ENCODE measurements at places on chromosomes 6 and 20.

GRCh38 chr6:11974089-11974488, 38.0 kb upstream of the HIVEP1 start:
- H3K27me3 ChIP-seq: no peaks in the 10 kb centered on the region
- H3K4me3 ChIP-seq: no peak overlapping the region
- H3K36me3 ChIP-seq: no peaks in the 10 kb centered on the region
- H3K27ac ChIP-seq: no peak overlapping the region
- DNase-seq: no peak

DNA sequence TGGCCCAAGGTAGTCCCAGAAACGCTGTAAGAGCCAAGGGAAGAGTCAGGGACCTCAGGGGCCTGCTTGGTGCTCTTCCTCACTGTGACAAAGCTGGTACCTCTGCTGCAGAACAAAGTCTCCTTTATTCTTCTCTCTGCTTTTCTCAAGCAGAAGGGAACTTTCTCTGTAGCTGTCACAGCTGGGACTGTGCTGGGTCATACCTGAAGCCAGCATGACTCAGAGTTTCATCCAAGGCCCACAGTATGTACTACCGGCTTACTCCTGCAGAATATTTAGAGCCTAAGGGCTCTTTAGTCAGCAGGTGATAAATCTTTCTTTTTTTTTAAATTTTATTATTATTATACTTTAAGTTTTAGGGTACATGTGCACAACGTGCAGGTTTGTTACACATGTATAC, 183.2 kb downstream of the TINAG start:
- H3K27ac ChIP-seq: peak overlapping the region; percentile 91
- H3K27me3 ChIP-seq: no peaks in the 10 kb centered on the region
- no peaks in the 10 kb centered on the region for H3K36me3 ChIP-seq

GRCh38 chr6:162177746-162178145, 549.8 kb downstream of the PRKN start:
- H3K4me1 ChIP-seq: no peaks in the 10 kb centered on the region
- H3K4me3 ChIP-seq: no peak overlapping the region
- no peak for DNase-seq
- no peaks in the 10 kb centered on the region for H3K36me3 ChIP-seq

- no peak overlapping the region for H3K27ac ChIP-seq
- peaks cover 9% of the 10 kb centered on the region for H3K27me3 ChIP-seq
- no peak overlapping the region for H3K4me3 ChIP-seq
- H3K36me3 ChIP-seq: no peaks in the 10 kb centered on the region
These were observed 332.3 kb downstream of the PTPRT start for GRCh38 chr20:42857446-42857845.

DNA sequence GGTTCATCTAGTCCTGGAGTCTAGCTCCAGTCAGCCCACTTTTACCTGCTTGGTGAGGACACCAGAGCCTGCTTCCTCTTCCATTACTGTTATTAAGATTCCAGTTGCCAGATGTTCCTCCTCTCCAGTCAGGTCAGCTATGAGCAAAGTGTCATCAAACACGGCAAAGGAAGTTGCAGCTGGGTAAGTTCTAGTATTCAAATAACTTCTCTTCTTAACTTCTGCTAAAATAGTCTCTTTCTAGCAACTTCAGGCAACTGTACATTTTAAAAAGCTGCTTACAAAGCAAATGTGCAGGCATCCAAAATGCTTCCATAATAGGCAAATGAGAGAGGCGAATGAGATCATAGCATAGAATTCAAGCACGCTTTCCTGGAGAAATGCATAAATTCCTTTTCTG, 18.4 kb upstream of the MRPS18A start:
- peaks cover 66% of the 10 kb centered on the region for H3K4me1 ChIP-seq
- no peak overlapping the region for H3K4me3 ChIP-seq
- no peak overlapping the region for H3K27ac ChIP-seq
- H3K36me3 ChIP-seq: no peaks in the 10 kb centered on the region

GRCh38 chr6:142222022-142222421, 75.0 kb downstream of the VTA1 start:
- no peaks in the 10 kb centered on the region for H3K4me1 ChIP-seq
- no peak overlapping the region for H3K27ac ChIP-seq
- no peaks in the 10 kb centered on the region for H3K27me3 ChIP-seq
- no peak overlapping the region for H3K4me3 ChIP-seq

- DNase-seq: no peak
- H3K4me3 ChIP-seq: no peak overlapping the region
- H3K4me1 ChIP-seq: no peaks in the 10 kb centered on the region
- H3K27ac ChIP-seq: no peak overlapping the region
- H3K36me3 ChIP-seq: no peaks in the 10 kb centered on the region
These were observed 83.5 kb downstream of the HAO1 start for GRCh38 chr20:7856756-7857155.

GRCh38 chr20:10540636-10541493, 105.8 kb downstream of the SLX4IP start:
- H3K4me3 ChIP-seq: peak overlapping the region; percentile 2
- DNase-seq: no peak
- peak overlapping the region; percentile 87 for H3K27ac ChIP-seq
- H3K36me3 ChIP-seq: no peaks in the 10 kb centered on the region

DNA sequence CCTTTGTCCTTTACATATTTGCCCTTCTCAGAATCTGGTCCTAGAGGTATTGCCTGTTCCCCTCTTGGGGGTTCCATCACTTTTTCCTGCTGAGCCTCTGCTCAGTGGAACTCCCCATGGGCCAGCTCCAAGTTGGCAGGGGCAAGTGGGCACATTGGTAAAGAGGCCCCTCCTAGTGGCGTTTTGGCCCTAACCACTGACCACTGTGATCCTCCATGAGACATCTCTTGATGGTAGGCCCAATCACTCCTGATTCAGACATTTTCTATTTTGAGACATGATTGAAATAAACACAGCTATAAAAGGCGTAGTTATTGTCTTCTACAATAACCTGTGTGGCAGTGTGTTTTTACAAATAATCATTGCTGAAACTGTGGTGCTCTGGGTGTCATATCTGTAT, 83.0 kb downstream of the RREB1 start:
- peaks cover 9% of the 10 kb centered on the region for H3K36me3 ChIP-seq
- H3K27ac ChIP-seq: no peak overlapping the region
- no peaks in the 10 kb centered on the region for H3K4me1 ChIP-seq
- DNase-seq: no peak
- no peak overlapping the region for H3K4me3 ChIP-seq

GRCh38 chr6:1368940-1369339, 20.4 kb upstream of the FOXF2 start:
- DNase-seq: no peak
- H3K36me3 ChIP-seq: no peaks in the 10 kb centered on the region
- H3K4me3 ChIP-seq: no peak overlapping the region
- no peaks in the 10 kb centered on the region for H3K27me3 ChIP-seq
- H3K4me1 ChIP-seq: no peaks in the 10 kb centered on the region

- no peak overlapping the region for H3K4me3 ChIP-seq
- no peak for DNase-seq
- peaks cover 55% of the 10 kb centered on the region for H3K27me3 ChIP-seq
- H3K36me3 ChIP-seq: no peaks in the 10 kb centered on the region
These were observed 617.7 kb upstream of the AGPAT4 start for GRCh38 chr6:161891542-161891941.

- no peaks in the 10 kb centered on the region for H3K27me3 ChIP-seq
- H3K36me3 ChIP-seq: no peaks in the 10 kb centered on the region
- H3K4me1 ChIP-seq: no peaks in the 10 kb centered on the region
- no peak for DNase-seq
- no peak overlapping the region for H3K4me3 ChIP-seq
These were observed 305.7 kb upstream of the FLRT3 start for GRCh38 chr20:14643146-14643545.

DNA sequence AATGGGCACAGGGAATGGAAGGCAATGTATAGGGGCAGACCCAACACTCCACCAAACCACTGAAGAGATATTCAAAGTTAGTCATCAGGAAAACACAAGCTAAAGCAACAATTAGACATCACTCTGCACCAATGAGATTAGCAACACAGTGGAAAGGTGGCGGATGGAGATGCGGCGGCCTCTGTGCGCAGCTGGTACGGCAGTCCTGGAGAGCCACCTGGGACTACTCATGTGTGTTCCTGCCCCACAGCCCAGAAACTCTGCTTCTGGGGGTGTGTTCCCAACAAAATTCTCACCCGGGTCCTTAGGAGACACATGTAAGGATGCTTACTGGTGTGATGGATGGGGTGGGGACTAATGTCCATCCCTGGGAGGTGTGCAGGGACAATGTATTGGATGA, 82.4 kb downstream of the DHX35 start:
- 0 out of 2 replicates have a peak, but pooled peaks cover 4% of the 10 kb centered on the region for H3K4me1 ChIP-seq
- no peak overlapping the region for H3K4me3 ChIP-seq
- 0 out of 2 replicates have a peak, but pooled peaks cover 3% of the 10 kb centered on the region for H3K36me3 ChIP-seq
- H3K27ac ChIP-seq: no peak overlapping the region

- no peaks in the 10 kb centered on the region for H3K4me1 ChIP-seq
- no peaks in the 10 kb centered on the region for H3K27me3 ChIP-seq
- H3K4me3 ChIP-seq: no peak overlapping the region
- no peak for DNase-seq
- H3K27ac ChIP-seq: no peak overlapping the region
These were observed 64.7 kb upstream of the LYRM2 start for GRCh38 chr6:89703292-89703691.

DNA sequence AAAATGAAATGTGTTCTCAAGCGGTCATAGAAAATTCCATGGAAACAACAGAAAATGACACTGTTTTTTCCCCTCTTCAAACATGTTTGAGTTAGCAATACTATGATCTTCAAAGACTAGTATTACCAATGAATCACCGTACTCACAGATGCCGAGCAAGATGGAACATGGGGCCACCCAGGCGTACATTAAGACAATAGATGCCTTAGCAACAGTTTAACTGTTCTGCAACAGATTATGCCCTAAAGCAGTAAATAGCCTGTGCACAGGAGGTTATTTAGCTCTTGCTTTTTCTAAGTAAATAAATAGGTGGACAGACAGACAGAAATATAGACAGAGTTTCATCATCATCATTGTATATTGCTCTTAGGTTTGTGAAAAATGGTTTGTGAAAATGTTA, 284.0 kb upstream of the DEFB112 start:
- no peaks in the 10 kb centered on the region for H3K36me3 ChIP-seq
- H3K27ac ChIP-seq: no peak overlapping the region
- H3K4me1 ChIP-seq: no peaks in the 10 kb centered on the region
- H3K4me3 ChIP-seq: no peak overlapping the region

DNA sequence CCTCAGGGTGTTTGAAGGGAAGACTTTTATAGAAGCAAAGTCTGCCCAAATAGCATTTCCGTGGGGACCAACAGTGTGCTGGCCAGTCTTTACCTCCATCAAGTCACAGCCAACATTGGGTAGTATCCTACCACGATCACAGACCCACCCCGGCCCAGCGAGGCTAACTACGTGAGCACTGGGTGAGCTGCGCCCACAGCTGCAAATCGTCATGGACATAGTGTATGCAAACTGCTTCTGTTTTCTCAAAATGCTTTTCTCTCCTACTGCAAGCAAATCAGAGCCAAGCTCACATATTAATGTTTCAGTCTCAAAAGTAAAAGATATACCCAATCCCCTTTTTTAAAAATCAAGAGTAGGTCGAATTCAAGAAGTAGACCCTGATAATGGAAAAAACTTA, 592.8 kb upstream of the CDH4 start:
- no peak overlapping the region for H3K4me3 ChIP-seq
- peaks cover 70% of the 10 kb centered on the region for H3K27me3 ChIP-seq
- no peak overlapping the region for H3K27ac ChIP-seq
- no peaks in the 10 kb centered on the region for H3K36me3 ChIP-seq

DNA sequence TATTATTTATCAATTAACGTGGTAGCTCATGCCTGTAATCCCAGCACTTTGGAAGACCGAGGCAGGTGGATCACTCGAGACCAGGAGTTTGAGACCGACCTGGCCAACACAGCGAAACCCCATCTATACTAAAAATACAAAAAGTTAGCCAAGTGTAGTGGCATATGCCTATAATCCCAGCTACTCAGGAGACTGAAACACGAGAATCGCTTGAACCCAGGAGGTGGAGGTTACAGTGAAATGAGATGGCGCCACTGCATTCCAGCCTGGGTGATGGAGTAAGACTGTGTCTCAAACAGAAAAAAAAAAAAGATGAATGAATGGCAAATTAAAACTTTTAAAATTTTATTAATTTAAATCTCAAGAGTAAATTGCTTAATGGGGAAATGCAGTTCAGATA, 299.6 kb downstream of the CLVS2 start:
- no peak for DNase-seq
- H3K4me3 ChIP-seq: no peak overlapping the region
- no peaks in the 10 kb centered on the region for H3K4me1 ChIP-seq
- H3K36me3 ChIP-seq: no peaks in the 10 kb centered on the region
- H3K27ac ChIP-seq: no peak overlapping the region

GRCh38 chr6:11833626-11834592, 55.3 kb upstream of the ADTRP start:
- DNase-seq: no peak
- H3K27ac ChIP-seq: no peak overlapping the region
- H3K36me3 ChIP-seq: no peaks in the 10 kb centered on the region
- H3K4me1 ChIP-seq: peaks cover 11% of the 10 kb centered on the region
- H3K4me3 ChIP-seq: no peak overlapping the region

DNA sequence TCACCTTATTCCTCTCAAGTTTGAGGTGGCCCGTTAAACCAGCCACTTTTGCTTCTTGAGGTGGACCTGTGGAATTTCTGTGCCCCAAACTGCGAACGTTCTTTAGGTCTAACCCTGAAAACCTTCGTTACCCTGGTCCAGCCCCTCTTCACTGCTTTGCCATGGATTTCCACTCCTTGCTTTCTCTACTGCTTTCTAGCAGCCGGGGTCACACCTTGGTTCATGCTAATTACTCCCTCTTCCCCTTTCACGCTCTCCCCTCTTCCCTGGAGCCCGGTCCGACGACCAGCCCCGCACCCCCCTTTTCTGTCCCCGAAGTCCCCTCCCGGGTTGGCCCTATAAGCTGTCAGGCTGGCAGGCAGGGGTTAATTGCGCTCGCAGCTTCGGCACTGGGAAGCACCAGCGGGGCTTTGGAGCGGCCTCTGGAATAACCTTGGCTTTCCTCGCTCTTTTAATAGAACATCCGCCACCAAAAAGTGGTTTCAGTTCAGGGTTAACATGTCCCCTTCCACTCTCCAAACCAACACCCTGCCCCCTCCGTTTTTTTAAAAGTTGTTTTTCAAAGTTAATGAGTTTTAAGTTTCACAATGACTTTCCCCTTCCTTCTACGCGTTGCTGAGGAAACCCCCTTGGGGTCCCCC, 1.4 kb upstream of the HIVEP1 start:
- H3K4me3 ChIP-seq: peak overlapping the region; percentile 87
- peaks cover 15% of the 10 kb centered on the region for H3K36me3 ChIP-seq
- peaks cover 41% of the 10 kb centered on the region for H3K4me1 ChIP-seq
- no peaks in the 10 kb centered on the region for H3K27me3 ChIP-seq

- peak; percentile 25 for DNase-seq
- H3K4me3 ChIP-seq: no peak overlapping the region
- H3K27me3 ChIP-seq: no peaks in the 10 kb centered on the region
These were observed 300.7 kb downstream of the TENT5A start for GRCh38 chr6:81451787-81452186.

GRCh38 chr6:4253604-4254231, 118.3 kb upstream of the ECI2 start:
- no peak overlapping the region for H3K27ac ChIP-seq
- H3K36me3 ChIP-seq: no peaks in the 10 kb centered on the region
- no peaks in the 10 kb centered on the region for H3K27me3 ChIP-seq
- DNase-seq: no peak
- no peak overlapping the region for H3K4me3 ChIP-seq
- H3K4me1 ChIP-seq: no peaks in the 10 kb centered on the region

GRCh38 chr6:3861424-3861823, 12.3 kb downstream of the FAM50B start:
- DNase-seq: no peak
- H3K27ac ChIP-seq: no peak overlapping the region
- H3K4me1 ChIP-seq: no peaks in the 10 kb centered on the region
- H3K27me3 ChIP-seq: no peaks in the 10 kb centered on the region

GRCh38 chr6:137883400-137884148, 16.5 kb downstream of the TNFAIP3 start:
- H3K27ac ChIP-seq: no peak overlapping the region
- H3K4me3 ChIP-seq: no peak overlapping the region
- no peak for DNase-seq
- 0 out of 2 replicates have a peak, but pooled peaks cover 4% of the 10 kb centered on the region for H3K36me3 ChIP-seq
- H3K27me3 ChIP-seq: no peaks in the 10 kb centered on the region
